AG04450 (cell line): ENCODE measurements at places on chromosomes 3 and 15.
A peak's percentile ranks its signal among the peaks of the same experiment; 100 is the strongest.

GRCh38 chr3:182364723-182365650 lies 428.3 kb upstream of the ATP11B start:
- DNase-seq, result no peak

- no peak for DNase-seq
Observed at GRCh38 chr15:85312929-85313331, 67.5 kb upstream of the AKAP13 start.

- DNase-seq, result no peak
Observed at GRCh38 chr15:81085213-81085612, 48.9 kb upstream of the CFAP161 start.

GRCh38 chr3:73484656-73485248 lies 140.0 kb downstream of the PDZRN3 start:
- DNase-seq, result no peak

- DNase-seq, result no peak
Observed at GRCh38 chr3:145089337-145089736, 1071.6 kb downstream of the PLOD2 start.

- peak; percentile 39 for DNase-seq
Observed at GRCh38 chr3:11764931-11765363, 81.7 kb downstream of the TAMM41 start.
